ENCODE measurements at places on chromosomes 3 and 15.

GRCh38 chr15:98658831-98659699 is 10.7 kb downstream of the IGF1R start:
- no peak for DNase-seq

DNA sequence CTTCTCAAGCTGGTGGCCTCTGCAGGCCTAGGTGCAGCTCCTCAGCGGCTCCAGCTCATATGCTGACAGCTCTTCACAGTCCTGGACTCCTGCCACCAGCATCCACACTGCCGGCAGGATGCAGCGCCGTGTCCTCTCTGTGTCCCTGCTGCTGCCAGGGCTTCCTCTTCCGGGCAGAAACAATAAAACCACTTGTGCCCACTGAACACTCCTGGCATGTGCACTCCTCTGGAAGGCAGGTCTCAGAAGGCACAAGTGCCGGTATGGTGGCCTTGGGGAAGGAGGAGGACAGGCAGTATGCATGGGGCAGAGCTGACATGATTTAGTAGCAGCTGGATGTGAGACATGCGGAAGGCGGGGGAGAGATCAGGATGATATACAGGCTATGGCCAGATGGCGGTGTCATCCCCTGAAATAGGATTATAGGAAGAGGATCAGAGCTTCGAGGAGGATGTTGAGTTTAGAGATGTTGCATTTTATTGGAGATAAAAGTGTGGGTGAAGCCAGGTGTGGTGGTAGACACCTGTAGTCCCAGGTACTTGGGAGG is 7.5 kb upstream of the MAN2A2 start:
- no peak for DNase-seq

DNA sequence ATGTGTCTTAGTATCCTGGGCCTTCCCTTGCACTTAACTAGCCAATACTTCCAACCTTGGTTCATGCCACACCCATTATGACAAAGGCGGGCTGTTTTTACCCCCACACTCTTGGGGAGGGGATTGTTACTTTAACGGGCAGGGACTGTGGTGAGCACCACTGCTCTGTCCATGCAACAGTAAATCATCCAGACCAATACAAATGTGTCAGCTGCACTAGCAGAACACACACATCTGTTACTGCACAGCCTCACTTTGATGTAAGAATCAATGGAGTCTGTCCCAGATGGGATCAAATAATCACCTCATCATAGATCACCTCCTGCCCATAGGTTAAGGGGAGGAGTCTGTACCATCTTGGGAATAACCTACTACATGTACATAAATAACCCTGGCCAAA is 58.1 kb downstream of the NPAP1 start:
- DNase-seq, result no peak

DNA sequence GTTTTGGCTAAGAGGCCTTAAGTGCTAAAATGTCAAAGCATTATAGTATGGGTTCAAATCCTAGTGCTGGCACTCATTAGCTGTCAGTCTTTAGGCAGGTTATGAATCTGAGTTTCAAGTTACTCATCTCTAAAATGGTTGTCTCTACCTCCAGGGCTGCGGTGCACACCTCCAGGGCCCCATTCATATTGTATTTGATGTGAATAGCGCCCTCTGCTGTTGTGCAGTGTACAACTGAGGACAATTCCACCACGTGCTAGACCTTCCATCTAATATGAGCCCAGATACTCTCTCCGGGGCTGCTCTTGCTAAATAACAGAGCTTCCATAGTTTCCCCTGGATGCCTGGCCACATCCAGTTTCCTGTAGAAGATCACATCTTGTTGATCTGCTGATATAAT is 54.3 kb downstream of the OXNAD1 start:
- peak; percentile 69 for DNase-seq

- DNase-seq, result no peak
Observed at GRCh38 chr15:58369261-58369701, 62.5 kb upstream of the LIPC start.

GRCh38 chr15:31031471-31032067 is 40.1 kb upstream of the MTMR10 start:
- no peak for DNase-seq

DNA sequence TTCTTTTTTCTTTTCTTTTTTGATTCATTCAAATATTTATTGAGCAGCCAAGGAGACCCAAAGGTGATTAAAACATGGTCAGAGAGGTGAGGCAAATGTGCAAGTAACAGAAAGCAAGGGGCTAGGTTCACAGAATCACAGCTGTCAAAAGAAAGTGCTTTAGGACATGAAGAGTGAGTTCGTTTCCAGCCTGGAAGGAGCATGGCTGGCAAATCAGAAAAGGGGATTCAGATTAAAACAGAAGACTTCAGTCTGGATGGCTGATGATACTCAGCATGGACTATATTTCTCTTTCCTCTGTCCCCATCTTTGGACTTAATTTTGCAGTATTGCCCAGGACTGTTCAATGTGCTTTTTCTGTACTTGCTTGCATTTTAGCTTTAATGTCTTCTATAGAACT is 151.2 kb downstream of the NR1D2 start:
- DNase-seq, result no peak

GRCh38 chr3:82508-82907 is 114.1 kb upstream of the CHL1 start:
- DNase-seq, result no peak

GRCh38 chr3:6994081-6994668 is 133.3 kb downstream of the GRM7 start:
- DNase-seq, result no peak

- no peak for DNase-seq
Observed at GRCh38 chr3:147007736-147008245, 398.6 kb downstream of the ZIC4 start.

DNA sequence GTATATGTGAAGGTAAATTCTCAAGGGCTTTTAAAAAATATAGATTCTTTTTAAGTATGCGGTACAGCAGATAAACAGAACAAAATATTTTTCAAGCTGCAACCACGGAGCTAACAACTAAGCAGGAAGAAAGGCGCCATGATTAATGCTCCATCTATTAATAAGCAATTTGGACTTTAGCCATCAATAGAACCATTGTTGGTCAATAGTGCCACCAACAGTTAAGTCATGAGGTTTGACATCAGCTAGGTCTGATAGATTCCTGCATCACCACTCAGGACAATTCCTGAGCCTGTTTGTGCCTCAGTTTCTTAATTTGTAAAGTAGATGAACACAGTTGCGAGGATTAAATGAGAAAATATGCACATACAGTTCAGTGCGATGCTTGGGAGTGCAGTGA is 65.1 kb upstream of the FAM3D start:
- DNase-seq, result no peak

Data from stimulated activated CD4-positive, alpha-beta T cell treated with anti-CD3 and anti-CD28 coated beads, TNF-alpha, amount 100 ng/mL, for 1 hour (primary cell).